ENCODE measurements at places on chromosomes 16 and 17.

DNA sequence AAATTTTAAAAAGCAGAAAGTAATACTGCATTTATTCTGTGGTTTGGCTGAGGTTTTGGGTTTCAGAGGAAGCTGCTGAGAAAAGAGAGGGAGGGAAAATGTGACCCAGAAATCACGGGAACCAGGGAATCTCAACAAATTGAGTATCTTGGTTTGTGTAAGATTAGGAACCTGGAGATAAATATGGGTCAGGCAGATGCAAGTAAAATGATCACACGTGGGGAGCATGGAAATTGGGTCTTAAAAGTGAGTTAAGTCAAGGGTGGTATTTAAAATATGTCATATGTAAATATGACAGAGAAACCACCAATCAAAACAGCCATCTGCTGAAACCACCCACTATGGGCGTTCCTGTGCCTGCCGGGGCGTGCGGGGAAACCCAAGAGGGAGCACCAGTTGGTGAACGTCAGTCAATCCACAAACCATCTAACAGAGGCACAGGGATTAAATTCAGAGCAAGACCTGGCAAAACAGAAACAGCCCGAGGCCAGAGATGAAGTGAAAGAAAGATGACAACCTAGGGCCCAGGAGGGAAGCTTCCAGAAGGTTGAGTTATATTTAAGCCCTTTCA, 33.4 kb downstream of the CDH13 start:
- DNase-seq = peak; percentile 65

GRCh38 chr16:46785076-46785845, 37.1 kb upstream of the MYLK3 start:
- DNase-seq = no peak

DNA sequence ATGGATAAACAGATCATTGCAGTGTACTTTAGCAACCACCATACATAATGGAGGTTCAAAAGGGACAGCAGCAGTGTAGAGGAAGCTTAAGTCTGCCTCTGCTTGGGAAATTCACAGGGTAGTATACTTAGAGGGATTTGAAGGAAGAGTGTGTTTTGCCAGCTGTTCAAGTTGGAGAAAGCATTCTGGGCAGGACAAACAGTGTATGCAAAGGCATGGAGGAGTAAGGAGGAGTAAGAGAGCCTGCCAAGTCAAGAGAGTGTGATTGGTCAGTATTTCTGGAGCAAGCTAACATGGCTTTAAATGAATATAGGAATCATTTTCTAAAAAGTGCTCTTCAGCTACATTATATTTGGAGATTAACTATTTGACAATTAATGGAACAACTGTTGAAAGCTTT, 22.9 kb upstream of the PHAF1 start:
- no peak for DNase-seq

DNA sequence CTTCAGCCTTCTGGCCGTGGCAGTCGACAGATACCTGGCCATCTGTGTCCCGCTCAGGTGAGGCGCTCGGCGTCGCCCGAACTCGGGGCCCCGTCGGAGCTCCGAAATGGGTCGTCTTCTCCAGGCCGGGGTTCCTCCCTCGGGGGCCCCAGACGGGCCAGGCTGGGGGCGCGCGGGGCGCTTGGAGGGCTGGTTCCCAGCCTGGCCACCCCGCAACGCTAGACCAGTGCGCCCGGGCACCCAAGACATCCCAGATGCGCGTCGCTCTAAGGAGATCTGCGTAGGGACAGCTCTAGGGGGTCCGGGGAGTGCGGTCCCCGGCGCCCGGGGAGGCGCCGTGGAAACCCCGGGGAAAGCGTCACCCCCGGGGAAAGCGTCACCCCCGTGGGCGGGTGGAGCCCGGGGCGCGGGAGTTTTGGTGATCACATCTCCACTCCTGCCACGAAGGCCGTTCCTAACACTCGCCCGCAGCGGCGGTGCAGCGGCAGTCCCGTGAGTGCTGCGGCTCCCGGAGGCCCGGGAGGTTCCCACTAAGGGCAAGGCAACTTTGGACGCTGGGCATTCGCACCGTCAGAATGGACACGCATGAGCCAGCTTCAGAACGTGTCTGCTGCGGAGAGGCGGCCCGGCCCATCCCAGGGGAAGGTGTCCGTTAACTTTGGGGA, 729 bp downstream of the ADORA2B start:
- no peak for DNase-seq

- no peak for DNase-seq
Observed at GRCh38 chr16:57616241-57616640, 12.2 kb upstream of the ADGRG1 start.

DNA sequence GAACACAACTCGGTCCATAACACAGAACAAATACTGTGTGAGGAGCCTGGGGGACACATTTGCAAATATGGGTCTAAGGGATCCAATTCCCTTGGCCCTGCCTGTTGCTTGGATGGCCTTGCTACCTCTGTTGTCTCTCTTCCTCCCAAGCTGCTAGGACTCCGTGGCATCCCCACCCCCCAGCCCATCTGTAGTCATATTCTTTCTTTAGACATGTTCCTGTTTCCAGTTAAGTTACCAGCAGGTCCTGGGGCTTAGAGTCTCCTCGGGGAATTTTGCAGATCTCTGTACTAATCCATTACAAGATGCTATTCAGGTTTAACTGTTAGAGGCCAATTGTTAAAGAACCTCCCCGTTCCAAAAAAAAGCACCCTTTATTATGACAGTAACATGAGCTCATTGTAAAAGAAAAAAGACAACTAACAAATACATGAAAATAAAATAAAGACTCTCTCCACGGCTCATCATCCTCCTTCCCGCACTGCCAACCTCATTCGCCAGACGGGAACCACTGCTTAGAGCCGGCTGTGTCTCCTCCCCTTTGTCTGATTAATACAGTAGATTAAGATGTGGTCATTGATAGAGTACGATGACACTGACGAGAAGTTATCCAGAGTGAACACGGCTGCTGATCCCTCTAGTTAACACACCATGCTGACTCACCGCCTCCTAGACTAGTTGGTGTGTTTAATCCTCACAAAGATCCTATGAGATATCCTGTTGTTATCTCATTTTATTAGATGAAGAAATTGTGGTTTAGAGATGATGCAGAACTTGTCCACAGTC, 22.2 kb downstream of the HS3ST4 start:
- no peak for DNase-seq

DNA sequence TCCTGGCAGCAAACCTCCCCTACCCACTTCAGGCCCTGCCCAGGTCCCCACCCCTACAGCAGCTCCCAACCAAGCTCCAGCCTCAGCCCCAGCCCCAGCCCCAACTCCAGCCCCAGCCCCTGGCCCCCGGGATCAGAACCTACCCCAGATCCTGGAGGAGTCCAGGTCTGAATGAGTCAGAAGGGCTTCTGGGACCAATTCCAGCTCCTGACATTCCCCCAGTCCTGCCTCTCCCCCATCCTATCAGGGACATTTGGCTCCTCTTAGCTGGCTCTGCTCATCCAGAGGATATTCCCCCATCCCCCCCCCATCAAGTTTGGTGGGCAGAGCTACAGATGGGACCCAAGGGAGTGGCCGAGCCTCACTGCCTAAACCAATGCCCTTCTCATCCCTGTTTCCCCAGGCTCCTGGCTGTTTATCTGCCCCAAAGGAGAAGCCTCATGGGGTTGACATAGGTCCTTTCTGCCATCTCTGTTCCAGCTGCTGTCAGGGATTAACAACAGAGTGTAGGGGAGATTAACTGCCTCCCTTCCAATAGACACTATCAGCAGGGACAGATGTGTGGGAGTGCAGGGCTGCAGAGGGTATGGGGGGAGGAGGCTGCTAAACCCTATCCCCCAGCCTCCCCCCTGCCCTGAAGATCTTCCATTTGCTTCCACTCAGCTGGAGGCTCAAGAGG, 16.5 kb downstream of the CNTNAP1 start:
- DNase-seq = no peak

- no peak for DNase-seq
Observed at GRCh38 chr16:80029761-80030481, 429.4 kb upstream of the MAF start.

DNA sequence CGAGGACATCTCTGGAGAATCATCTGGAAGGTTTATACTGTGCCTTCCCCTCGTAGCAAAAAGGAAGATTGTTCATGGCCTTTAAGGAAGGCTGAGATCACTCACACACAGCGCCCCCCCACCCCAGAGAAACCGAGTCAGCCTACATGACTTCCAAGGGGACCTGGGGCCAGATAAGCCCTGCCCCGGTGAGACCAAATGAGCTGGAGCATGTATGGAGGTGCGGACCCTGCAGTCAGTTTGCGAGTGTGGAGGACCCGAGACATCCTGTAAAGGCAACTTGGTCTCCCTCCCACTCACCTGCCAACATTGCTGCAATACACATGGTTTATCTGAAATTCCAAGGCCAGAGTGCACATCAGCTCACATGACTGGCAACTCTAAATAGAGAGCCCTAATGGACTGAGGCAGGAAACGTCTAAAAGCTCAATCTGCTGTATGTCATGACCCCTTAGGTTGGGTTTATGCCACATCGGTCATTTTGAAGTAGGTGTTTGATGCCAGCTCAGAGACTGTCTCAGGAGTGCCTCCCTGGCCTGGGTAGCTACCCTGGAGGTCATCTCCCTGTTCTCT, 233.6 kb downstream of the CPPED1 start:
- no peak for DNase-seq

- DNase-seq = no peak
Observed at GRCh38 chr16:17488506-17488905, 17.7 kb upstream of the XYLT1 start.

Measured in CD4-positive, alpha-beta T cell treated with Interleukin-1 beta for 1 hour (primary cell).